Suprapubic skin (tissue), 4 donors: ENCODE measurements at places on chromosomes 16 and 17. TPM values are rescaled to one million over a fixed set of nuclear protein-coding genes. Genes with fewer than 3 reads are reported as not detected.

DNA sequence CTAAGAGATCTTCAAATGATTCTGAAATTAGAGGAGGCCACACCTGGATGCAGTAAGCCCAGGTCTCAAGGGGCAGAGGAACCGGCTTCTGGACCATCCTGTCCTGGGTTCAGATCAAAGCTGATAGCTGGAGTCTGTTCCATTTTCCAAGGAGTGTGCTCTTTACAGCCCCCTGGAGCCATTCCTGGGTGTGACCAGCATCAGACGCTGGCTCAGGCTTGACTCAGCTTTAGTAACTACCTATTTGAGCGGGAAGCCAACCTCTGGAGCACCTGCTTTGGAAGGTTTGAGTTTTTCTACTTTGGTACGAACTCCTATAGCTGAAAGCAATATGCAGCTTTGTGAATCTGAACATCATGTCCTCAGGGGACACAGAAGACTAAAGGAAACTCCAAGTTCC lies 12.9 kb upstream of the BBS2 start:
- no peak overlapping the region for H3K27ac ChIP-seq
- no peak for DNase-seq
- no peaks in the 10 kb centered on the region for H3K36me3 ChIP-seq

EMP2 gene
- 128 TPM for total RNA-seq

SHISA6 gene
- 3.3 TPM for total RNA-seq

DNA sequence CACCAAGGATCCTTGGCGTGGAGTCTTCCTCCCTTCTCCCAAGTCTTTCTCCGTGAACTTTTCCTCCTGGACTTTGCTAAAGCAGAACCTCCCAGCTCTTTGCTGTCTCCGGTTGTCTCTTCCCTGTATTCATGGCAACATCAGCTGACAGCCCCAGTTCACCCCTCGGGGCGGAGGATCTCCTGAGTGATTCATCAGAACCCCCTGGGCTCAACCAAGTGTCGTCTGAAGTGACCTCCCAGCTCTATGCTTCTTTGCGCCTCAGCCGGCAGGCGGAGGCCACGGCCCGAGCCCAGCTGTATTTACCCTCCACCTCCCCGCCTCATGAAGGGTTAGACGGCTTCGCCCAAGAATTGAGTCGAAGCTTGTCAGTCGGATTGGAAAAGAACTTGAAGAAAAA lies 943 bp downstream of the CNTROB start:
- H3K4me1 ChIP-seq, result peaks cover 44% of the 10 kb centered on the region

GRCh38 chr16:10923650-10924214 lies 18.5 kb downstream of the DEXI start:
- peaks cover 43% of the 10 kb centered on the region for H3K36me3 ChIP-seq
- H3K4me3 ChIP-seq, result no peak overlapping the region
- peaks cover 25% of the 10 kb centered on the region for H3K4me1 ChIP-seq
- no peak overlapping the region for H3K27ac ChIP-seq
- no peak for DNase-seq

DNA sequence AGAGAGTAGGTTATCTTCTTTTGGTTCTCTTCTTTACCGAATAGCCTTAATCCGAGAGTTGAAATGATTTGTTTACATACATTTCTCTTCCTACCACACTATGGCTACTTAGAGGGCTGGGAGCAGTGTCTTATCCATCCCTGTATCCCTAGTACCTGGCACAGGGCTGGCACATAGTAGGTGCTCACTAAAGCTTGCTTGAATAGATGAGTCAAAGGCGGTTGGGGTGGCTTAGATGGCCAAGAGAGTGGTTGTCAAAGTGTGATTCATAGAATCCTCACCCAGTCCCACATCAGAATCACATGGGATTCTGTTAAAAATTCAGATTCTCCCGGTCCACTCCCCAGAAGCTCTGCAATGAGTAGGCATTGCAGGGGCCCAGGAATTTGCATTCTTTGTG lies 11.1 kb downstream of the CHAD start:
- no peaks in the 10 kb centered on the region for H3K27me3 ChIP-seq
- no peak for DNase-seq
- no peak overlapping the region for H3K4me3 ChIP-seq
- peaks cover 14% of the 10 kb centered on the region for H3K36me3 ChIP-seq
- H3K27ac ChIP-seq, result no peak overlapping the region

DNA sequence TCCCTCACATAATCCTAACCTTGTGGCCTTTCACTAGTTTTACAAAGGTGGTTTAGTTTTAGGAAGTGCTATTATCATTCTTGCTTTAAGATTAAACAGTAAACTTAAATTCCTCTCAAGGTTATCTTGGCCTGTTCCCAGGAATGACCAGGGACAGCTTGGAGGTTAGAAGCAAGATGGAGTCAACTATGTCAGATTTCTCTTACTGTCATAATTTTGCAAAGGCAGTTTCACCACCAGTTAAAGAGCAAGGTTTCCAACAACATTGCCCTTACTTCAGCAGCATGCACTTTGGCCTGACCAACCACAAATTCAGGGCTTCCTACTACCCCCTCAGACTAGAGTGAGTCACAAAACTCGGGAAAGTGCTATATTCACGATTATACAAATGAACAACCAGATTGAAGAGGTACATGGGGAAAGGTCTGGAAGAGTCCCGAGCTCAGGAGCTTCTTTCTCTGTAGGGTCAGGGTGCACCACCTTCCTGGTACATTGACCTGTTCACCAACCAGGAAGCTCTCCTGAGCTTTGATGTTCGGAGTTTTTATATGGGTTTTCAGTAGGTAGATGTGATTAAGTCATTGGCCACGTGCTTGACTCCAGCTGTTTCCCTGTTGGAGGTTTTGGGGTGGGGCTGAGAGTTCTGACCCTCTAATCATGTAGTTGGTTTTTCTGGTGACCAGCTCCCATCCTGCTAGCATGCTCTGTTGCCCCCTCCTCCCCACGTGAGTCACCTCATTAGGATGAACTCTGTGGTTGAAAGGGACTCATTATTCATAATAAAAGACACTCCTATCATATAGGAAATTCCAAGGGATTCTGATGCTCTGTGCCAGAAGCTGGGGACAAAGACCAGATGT lies 19.4 kb downstream of the RHOT1 start:
- no peak overlapping the region for H3K4me3 ChIP-seq
- H3K36me3 ChIP-seq, result peaks cover 30% of the 10 kb centered on the region
- no peaks in the 10 kb centered on the region for H3K27me3 ChIP-seq
- H3K27ac ChIP-seq, result no peak overlapping the region
- H3K4me1 ChIP-seq, result peaks cover 6% of the 10 kb centered on the region

GRCh38 chr16:1770328-1771187 lies 785 bp downstream of the NME3 start:
- peak overlapping the region; percentile 92 for H3K4me3 ChIP-seq
- DNase-seq, result no peak
- peak overlapping the region; percentile 94 for H3K27ac ChIP-seq
- H3K4me1 ChIP-seq, result peaks cover 47% of the 10 kb centered on the region
- H3K36me3 ChIP-seq, result peaks cover 37% of the 10 kb centered on the region

TEKT1 gene
- not detected for total RNA-seq

- DNase-seq, result no peak
- peaks cover 59% of the 10 kb centered on the region for H3K4me1 ChIP-seq
- peaks cover 98% of the 10 kb centered on the region for H3K27me3 ChIP-seq
- peak overlapping the region; percentile 53 for H3K4me3 ChIP-seq
These were observed 1.0 kb upstream of the SALL1 start for GRCh38 chr16:51151961-51152663.

DNA sequence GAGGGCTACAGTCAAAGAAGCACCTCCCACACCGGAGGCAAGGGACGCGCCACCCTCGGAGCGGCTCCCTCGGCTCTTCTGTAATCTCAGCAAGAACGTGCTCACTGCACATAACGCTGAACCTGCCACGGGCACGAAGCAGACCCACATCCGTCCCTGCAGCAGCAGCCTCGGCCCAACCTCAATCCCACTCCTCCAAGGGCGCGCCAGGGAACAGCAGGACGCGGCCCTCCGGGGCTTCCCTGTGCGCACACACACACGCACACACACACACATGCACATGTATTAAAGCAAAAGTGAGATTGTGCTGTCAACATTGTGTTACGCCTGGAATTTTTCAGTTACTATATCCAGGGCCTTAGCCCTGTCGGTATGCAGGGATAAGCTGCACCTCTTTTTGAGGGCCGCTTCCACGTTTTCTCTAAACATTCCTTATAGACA lies 54.0 kb downstream of the TBC1D16 start:
- peak; percentile 66 for DNase-seq
- peaks cover 20% of the 10 kb centered on the region for H3K4me1 ChIP-seq
- no peaks in the 10 kb centered on the region for H3K36me3 ChIP-seq
- H3K27me3 ChIP-seq, result no peaks in the 10 kb centered on the region
- no peak overlapping the region for H3K4me3 ChIP-seq

OSGIN1 gene
- 1.7 TPM for total RNA-seq

DNA sequence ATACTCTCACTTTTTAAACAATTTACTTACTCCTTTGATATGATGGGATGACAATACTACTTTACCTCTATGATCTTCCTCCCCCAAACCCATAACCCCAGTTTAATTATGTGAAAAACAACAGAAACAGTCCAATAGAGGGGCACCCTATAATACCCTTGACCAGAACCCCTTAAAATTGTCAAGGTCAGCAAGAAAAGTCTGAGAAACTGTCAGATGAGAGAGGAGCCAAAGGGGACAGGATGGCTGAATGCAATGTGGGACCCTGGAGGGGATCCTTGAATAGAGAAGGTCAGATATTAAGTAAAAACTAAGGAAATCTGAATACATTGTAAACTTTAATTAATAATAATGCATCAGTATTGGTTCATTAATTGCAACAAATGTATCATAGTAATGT lies 15.8 kb upstream of the HYDIN start:
- H3K27me3 ChIP-seq, result no peaks in the 10 kb centered on the region
- H3K36me3 ChIP-seq, result no peaks in the 10 kb centered on the region
- H3K27ac ChIP-seq, result no peak overlapping the region

GPS1 gene
- 72.4 TPM for total RNA-seq

PRAC2 gene
- not detected for total RNA-seq

DNA sequence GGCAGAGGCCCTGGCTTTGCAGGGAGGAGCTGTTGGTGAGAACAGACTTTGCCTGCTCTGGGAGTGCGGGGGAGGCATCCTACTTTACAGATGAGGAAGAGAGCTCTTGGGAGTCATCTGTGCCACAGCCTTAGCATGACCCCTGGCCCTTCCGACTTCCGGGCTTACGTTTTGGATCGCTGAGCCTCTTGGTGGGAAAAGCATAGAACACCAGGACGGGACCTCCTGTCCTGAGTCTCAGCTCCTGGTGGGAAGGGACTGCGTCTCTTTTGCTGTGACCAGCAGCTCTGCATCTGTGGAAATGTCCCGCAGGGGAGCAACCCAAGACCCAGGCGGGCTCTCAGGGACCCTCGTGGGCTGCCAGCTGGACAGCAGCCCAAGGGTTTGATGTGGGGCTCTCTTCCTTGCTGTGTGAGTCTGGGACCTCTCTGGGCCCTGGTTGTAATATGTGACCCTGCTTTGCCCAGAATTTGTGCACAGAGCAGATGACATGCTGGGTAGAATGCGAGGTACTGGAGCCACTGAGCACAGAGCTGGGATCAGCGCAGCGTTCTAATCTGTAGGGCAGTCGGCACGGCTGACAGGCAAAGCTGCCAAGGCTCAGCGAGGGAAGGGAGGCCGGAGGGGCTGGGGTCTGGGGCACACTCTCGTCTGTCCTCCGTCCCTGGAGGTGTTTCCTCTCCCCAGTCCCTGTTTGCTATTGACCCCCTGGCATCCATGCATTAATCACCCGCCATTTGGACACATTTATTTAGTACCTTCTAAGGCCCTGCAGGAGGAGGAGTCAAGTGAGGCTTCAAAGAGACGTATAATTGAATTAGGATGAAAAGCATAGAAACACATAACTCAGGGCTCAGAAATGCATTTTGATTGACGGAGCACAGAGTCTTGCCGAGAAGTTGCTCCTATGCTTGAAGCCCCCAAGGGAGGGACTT lies 64.0 kb downstream of the NT5M start:
- no peaks in the 10 kb centered on the region for H3K27me3 ChIP-seq
- peaks cover 11% of the 10 kb centered on the region for H3K4me1 ChIP-seq
- DNase-seq, result no peak

DNA sequence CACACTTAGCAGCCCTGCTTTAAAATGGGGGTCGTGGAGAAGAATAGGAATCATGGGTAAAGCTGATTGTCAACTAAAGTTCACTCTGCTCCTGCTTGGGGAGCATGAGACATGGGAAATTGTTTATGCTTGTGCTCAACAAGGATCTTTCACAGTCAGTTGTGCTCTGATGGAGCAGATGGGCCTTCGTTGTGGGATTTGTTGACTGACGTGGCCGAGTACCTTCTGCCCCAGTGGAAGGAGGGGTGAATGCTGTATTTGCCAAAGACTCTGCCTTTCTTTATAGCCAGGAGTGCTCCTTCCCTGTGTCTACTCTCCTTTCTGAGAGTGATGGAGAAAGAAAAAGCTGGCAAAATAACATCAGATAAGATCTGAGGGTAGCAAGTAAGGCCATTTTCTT lies 11.4 kb downstream of the ARSG start:
- no peak overlapping the region for H3K27ac ChIP-seq
- H3K27me3 ChIP-seq, result no peaks in the 10 kb centered on the region
- no peaks in the 10 kb centered on the region for H3K36me3 ChIP-seq
- peaks cover 5% of the 10 kb centered on the region for H3K4me1 ChIP-seq
- no peak for DNase-seq

DNA sequence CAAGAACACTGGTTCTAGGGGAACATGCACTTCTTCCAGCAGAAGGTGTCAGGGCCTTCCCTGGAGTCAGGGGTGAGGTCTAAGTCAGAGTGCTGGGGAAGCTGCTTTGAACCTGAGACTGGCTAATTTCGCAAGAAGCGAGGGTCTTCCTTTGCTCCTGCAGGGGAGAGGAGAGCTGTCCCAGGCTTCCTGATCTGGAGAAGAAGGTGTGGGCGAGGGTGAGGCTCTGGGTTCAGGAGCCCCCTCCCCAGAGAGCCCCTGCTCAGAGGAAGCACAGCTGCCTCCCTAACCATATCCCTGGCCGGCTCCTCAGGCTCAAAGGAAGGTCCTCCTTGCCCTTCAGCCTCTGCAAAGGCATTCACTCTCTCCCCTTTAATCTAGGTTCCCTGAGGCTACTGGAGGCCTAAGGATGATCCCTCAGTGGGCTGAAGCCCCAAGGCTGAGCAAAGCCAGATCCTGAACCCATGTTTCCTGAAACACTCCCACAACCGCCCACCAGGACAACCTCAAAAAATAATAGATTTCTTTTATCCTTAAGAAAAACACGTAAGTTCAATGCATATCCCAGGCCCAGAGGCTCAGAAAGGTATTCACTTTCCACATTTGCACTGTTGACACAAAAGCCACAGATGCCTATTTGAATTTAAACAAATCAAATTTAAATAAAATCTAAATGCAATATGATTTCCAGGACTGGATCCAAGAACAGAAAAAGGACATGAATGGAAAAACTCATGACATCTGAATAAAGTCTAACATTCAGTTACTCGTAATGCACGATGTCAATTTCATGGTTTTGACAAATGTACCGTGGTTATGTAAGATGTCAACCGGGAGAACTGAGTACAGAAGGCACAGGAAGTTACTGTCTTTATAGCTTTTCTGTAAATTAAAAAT lies 71.5 kb upstream of the RCVRN start:
- H3K27ac ChIP-seq, result no peak overlapping the region
- H3K36me3 ChIP-seq, result peaks cover 7% of the 10 kb centered on the region
- no peaks in the 10 kb centered on the region for H3K27me3 ChIP-seq
- no peak overlapping the region for H3K4me3 ChIP-seq
- peaks cover 24% of the 10 kb centered on the region for H3K4me1 ChIP-seq
- peak; percentile 50 for DNase-seq
